CD8-positive, alpha-beta memory T cell (primary cell): ENCODE measurements at places on chromosomes 7 and 10.

GRCh38 chr7:80677629-80678028 is 39.2 kb downstream of the CD36 start:
- DNase-seq = no peak

DNA sequence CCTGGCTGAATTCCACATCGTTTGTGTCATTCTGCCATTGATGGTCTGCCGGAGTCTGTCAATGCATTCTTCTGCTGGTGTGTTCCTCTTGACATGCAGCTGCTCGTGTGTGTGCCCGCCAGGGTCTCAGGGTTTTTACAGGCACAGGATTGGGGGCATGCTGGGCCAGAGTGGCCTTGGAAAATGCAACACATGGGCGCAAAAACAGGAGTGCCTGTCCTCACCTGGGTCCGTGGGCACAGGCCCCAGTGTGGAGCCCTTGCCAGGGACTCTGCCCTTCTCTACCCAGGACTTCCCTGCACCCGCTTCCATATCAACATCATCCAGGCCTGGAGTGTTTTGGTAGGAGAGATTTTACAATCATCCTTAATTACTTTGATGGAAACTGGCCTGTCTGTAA is 340.7 kb downstream of the KIF20B start:
- no peak for DNase-seq

GRCh38 chr7:33050535-33051318 is 11.8 kb downstream of the NT5C3A start:
- DNase-seq = no peak

DNA sequence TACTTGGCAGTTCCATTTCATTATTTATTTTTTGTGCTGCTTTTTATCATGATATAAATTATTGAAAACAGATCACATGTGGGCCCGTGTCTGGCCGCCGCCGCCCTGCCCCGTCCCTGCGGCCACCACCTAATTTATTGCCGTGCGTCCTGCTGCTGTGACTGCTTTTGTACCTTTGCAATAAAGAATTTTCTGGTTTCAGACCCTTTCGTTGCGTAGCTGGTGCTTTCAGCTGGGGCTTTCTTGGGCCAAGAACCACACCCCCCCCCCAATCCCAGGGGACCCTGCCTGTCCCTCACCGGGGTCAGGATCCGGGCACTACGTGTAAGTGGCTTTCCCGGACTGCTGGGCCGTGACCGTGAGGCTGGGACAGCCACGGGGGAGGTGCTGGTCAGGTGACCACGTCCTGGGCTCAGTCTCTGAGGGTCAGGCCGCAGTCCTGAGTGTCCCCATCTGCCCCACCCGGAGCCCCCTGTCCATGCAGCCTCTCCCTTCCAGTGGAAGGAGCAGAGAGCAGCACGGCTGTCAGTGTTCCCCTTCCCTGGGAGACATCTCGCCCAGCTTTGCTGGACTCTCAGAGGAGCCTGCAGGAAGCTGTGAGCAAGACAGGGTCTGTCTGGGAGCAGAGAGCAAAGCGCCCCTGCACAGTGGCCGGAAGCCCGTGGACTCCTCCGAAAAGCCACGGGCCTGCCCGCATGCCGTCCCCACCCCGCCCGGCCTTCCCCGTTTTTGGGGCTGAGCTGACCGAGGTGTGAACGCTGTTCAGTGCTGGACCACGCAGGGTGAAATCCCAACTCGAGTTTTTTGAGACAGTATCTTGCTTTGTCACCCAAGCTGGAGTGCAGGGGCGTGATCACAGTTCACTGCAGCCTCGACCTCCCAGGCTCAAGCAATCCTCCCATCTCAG is 12.6 kb downstream of the MAFK start:
- no peak for DNase-seq
